ENCODE measurements at places on chromosomes 1 and 21. TPM values are rescaled to one million over a fixed set of nuclear protein-coding genes. Genes with fewer than 3 reads are reported as not detected.

Gene SLC16A4
- 0.60 TPM for total RNA-seq

Gene MCOLN2
- 14.9 TPM for total RNA-seq

Gene CLCA4
- not detected for total RNA-seq

Gene CD53
- not detected for total RNA-seq

Gene S100A2
- 79.0 TPM for total RNA-seq

Gene GRIK1
- total RNA-seq = not detected

Gene SETD4
- total RNA-seq = 10.7 TPM

Gene TMOD4
- 0.87 TPM for total RNA-seq

Gene TP73
- 0.27 TPM for total RNA-seq

Gene LY9
- not detected for total RNA-seq

Gene HAO2
- total RNA-seq = not detected

Gene TTLL10
- total RNA-seq = not detected

Gene DPT
- not detected for total RNA-seq

Gene S100A7A
- total RNA-seq = not detected

Gene PCAT6
- not detected for total RNA-seq

Gene NDC1
- total RNA-seq = 51.8 TPM

Gene SCAMP3
- total RNA-seq = 158 TPM

Gene ETV3L
- not detected for total RNA-seq

Gene OR10Z1
- total RNA-seq = not detected
